Heart left ventricle (tissue), 16 donors: ENCODE measurements at places on chromosomes 13 and 19. TPM values are rescaled to one million over a fixed set of nuclear protein-coding genes. Genes with fewer than 3 reads are reported as not detected.
A peak's percentile ranks its signal among the peaks of the same experiment; 100 is the strongest.

DNA sequence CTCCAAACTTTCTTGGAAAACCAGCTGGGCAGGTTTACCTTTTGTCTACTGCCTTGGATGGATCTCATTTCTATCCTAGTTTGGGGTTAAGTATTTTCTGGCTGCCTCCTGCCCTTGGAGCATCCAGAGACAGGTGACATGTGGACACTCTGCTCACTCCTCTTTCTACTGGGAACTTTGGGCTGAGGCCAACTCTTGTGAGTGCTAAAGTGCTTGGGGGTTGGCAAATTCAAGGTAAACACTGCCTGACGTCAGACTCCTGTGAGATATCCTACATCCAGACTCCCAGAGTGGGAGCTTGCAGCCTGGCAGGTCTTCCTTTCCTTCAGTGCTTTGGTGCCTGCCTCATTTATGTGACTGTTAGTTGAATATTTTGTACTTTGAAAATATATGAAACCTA, 388.1 kb downstream of the KCNRG start:
- DNase-seq, result peak; percentile 29

DNA sequence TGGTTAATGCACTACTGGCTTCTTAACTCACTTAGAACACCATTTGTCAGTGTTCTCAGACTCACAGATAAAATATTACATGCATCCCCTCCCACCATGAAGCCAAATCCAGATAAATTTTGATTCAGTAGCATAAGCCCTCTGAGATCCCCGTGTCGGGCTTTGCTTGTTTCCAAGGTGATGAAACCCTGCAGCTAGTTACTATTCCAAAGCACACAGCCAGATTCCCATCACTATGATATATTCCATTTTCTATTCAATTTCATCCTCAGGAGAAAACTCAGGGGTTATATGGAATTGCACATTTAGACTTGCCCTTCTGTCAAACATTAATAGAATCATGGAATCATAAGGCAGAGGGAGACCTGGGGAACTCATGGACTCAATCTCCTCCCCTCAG, 9.4 kb upstream of the FAM124A start:
- DNase-seq, result no peak

DNA sequence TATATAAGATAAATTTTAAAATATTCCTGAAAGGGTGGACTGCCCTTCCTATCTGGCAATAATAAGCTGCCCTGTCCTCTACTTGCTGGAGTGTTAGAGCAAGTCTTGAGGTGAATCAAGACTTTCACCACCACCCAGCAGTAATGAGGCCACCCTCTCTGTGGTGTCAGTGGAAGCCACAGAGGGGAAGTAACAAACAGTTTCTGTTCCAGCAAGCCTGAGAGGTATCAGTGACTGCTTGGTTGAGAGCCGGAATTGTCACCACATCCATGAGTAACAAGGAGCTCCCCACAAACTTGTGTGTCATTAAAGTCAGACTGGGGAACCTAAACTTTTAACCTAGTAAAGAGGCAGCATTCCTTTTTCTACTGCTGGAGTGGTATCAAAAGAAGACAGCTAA, 532.7 kb upstream of the SPRY2 start:
- no peak for DNase-seq

DNA sequence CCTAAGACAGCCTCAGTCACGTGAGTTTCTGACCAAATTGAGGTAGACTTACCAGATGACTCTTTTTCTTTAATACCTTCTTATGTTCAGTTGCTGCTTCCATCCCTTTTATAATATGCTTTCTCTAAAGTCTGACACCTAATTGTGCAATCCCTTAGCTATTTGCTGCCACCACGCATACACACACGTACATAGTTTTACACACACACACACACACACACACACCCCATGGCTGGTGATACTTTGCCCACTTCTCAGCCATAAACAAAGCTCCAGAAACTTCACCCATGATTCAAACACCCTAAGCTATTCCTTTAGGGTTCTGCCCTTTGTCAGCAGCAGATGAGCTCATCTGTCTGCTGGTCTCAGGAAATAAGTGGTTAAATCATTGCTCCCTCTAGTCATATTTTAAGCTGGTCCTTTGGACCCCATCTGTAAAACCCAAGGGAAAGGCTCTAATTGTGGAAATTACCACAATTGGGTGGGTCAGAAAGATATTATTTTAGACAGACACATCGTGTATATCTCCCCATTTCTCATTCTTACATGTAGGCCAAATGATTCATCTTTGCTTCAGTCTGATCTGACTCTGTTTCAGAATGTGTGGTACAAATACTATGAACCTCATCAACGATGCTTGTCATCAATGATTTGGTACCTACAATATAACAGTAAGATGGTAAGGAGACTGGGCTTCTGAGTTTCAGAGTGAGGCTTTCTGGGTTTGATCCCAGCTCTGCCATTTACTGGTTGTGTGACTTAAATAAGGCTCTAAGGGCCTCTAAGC, 69.2 kb downstream of the NALCN start:
- DNase-seq, result no peak

DNA sequence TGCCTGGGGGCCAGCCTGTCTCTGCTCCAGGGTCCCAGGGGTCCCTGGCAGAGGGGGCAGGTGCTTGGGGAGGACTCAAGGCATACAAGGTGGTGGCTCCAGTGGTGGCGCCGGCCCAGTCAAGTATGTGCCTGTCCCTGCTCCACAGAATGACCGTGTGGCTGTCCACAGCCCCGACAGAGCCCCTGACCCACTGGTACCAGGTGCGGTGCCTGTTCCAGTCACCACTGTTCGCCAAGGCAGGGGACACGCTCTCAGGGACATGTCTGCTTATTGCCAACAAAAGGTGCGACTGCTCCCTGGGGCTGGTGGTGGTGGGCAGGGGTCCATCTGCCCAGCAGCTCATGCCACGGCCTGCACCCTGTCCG, 8.2 kb downstream of the YIPF2 start:
- no peak for DNase-seq

DNA sequence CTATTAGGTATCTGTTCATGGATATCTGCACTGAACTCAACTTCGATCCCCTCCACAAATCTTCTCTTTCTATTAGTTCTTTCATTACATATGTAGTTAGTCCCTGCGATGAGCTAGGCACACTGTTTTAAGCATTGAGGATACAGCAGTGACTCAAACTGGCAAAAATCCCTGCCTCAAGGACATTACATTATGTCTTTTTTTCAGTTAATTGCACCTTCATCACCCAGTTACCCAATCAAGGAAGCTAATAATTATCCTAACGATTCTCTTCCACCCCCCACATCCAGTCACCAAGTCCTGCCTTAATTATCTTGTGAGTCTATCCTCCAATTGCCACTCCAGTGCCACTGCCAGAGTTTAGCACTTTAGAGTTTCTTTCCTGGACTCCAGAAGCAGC, 89.3 kb downstream of the C13orf42 start:
- no peak for DNase-seq

DNA sequence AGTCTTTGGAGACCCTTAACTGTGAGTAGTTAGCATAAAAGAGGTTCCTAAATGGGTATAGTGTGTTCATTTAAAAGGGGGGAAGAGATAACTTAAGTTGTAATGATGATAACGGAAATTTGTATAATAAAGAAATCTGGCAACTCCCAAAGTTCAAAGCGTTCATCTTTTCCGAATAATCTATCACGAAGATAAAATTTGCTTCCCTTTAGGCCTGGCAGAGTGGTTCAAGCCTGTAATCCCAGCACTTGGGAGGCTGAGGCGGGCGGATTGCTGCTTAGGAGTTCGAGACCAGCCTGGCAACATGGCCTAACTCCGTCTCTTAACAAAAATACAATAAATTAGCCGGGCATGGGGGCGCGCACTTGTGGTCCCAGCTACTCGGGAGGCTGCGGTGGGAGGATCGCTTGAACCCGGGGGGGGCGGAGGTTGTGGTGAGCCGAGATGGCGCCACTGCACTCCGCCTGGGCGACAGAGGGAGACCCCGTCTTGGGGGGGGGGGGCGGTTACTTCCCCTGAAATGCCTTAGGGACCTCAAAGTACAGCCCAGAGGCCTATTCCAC, 934 bp downstream of the N4BP2L2 start:
- DNase-seq, result peak; percentile 43

- no peak for DNase-seq
Measured at GRCh38 chr13:77184455-77184854, 142.4 kb downstream of the MYCBP2 start.

GRCh38 chr19:48637449-48637947, 319 bp upstream of the DBP start:
- peak; percentile 100 for DNase-seq

DNA sequence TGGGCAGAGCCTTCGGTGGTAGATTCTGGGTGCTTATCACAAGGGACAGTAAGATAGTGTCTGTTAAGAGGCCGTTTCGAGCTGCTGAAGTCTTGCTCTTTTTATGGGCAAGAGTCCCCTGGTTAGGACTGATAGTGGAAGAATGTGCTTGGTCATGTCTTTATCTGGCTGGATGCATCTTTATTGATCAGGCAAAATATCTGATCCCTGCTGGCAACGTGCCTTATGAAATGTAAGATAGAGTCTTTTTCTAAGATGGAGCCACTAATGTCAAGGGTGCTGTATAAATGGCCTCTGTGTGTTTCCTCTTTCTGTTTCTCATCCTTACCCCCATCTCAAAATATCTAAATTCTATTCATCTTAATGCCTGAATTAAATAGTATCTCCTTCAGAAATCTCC, 53.3 kb downstream of the MYO16 start:
- DNase-seq, result no peak

DNA sequence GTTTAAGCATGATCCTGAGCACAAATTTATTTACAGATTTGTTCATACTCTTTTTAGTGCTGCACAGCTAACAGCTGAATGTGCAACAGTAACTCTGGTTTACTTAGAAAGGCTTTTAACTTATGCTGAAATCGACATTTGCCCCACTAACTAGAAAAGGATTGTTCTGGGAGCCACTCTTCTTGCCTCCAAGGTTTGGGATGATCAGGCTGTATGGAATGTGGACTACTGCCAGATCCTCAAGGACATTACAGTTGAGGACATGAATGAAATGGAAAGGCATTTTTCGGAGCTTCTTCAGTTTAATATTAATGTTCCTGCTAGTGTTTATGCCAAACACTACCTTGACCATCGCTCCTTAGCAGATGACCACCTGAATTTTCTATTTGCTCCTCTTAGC, 16.0 kb downstream of the ZNF100 start:
- DNase-seq, result no peak

GRCh38 chr19:51628153-51628939, 1.9 kb downstream of the SIGLEC5 start:
- DNase-seq, result no peak

DNA sequence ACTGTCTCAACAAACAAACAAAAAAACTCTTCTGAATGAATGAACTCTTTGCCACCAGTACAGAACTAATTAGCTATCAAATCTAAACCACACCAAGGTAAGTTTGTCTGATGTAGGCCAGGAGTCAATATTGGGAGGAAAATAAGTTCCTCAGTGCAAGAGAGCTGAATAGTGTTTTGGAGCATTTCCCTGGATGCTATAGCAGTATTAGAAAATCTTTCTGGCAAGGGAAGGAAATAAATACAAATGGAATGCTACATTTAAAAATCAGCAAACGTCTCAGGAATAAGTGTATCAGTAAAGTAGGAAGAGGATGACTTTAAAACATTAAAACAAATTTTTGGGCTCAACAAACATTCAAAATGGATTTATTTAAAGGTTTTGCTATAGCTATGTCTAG, 81.3 kb upstream of the TMTC4 start:
- no peak for DNase-seq

- no peak for DNase-seq
Measured at GRCh38 chr19:29277102-29277501, 64.2 kb upstream of the UQCRFS1 start.

DNA sequence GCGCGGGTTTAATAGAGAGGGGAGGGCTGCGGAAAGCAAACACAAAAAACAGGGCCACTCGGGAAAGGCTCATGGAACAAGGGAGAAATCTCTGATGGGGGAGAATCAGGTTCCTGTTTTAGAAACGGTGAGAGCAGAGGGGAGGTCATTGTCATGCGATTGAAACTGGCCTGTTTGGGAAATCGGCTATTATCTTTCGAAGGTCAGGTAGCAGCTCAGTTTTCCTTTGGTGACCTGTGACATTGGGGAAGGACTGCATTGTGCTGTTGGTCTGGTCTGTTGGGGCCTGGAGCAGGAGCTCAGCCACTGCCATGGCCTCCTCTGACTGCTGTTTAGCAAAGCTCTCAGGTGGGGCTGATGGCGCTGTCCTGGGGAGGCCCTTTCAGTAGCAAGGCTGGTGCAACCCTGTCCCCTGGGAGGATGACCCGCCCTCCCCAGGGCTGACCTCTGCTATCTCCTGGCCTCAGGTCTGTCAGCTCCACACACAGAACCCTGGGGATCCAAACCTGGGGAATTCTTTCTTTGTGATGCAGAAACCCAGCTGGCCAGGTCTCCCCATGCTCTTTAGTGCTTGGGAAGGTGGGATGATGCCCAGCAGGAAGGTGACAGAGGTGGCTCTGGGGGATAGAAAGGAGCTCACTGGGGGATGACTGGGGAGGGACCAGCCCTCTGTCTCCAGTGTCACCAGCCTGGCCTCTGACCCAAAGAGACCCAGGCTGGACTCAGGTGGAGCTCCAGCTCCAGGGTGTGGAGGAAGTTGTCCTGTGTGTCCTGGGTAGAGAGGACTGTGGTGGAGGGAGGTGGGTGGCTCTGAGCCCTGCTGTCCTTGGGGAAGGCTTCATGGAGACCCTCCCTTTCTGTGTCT, 21.2 kb upstream of the CD177 start:
- no peak for DNase-seq

- no peak for DNase-seq
Measured at GRCh38 chr19:18669524-18669817, 14.0 kb upstream of the CRTC1 start.

DNA sequence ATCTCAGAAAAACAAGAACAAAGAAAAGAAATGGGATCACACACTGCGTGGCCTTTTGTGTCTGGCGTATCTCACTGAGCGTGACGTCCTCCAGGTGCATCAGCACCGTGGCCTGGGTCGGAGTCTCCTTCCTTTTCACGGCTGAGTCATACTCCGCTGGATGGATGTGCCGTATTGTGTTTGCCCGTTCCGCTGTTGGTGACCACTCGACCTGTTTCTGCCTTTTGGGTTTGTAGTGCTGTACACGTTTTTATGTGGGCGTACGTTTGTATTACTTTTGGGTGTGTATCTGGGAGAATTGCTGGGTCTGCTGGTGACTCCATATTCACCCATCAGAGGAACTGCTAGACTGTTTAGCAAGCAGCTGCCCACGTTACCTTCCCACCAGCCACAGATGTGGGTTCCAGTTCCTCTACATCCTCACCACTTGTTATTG, 11.4 kb downstream of the ARID3A start:
- no peak for DNase-seq

DNA sequence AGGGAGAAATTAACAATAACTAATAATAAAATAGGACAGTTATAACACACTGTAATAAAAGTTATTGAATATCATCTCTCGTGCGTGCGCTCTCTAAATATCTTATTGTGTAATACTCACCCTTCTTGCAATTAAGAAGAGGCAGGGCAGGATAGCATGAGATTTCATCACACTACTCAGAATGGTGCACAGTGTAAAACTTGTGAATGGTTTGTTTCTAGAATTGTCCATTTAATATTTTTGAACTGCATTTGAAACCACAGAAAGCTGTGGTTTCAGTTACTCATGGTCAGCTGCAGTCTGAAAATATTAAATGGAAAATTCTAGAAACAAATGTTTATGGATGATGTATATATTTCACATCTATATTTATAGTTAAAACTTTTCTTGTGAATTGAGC, 161.1 kb downstream of the DCT start:
- DNase-seq, result no peak

C13orf42 gene
- not detected for polyA plus RNA-seq

MAP4K1 gene
- polyA plus RNA-seq, result 2.7 TPM

VSTM1 gene
- not detected for polyA plus RNA-seq

ATG4D gene
- polyA plus RNA-seq, result 83.5 TPM

HRC gene
- polyA plus RNA-seq, result 267 TPM

ZNF497 gene
- 0.28 TPM for polyA plus RNA-seq

VSTM2B gene
- not detected for polyA plus RNA-seq

KCNN1 gene
- polyA plus RNA-seq, result 0.03 TPM

ZNF667 gene
- polyA plus RNA-seq, result 4.3 TPM

ARGLU1 gene
- 54.0 TPM for polyA plus RNA-seq
